Activated CD4-positive, CD25-positive, alpha-beta regulatory T cell treated with anti-CD3 and anti-CD28 coated beads, Interleukin-2, amount 50 U/mL, for 16 hours (primary cell): ENCODE measurements at places on chromosomes 11 and 22.

DNA sequence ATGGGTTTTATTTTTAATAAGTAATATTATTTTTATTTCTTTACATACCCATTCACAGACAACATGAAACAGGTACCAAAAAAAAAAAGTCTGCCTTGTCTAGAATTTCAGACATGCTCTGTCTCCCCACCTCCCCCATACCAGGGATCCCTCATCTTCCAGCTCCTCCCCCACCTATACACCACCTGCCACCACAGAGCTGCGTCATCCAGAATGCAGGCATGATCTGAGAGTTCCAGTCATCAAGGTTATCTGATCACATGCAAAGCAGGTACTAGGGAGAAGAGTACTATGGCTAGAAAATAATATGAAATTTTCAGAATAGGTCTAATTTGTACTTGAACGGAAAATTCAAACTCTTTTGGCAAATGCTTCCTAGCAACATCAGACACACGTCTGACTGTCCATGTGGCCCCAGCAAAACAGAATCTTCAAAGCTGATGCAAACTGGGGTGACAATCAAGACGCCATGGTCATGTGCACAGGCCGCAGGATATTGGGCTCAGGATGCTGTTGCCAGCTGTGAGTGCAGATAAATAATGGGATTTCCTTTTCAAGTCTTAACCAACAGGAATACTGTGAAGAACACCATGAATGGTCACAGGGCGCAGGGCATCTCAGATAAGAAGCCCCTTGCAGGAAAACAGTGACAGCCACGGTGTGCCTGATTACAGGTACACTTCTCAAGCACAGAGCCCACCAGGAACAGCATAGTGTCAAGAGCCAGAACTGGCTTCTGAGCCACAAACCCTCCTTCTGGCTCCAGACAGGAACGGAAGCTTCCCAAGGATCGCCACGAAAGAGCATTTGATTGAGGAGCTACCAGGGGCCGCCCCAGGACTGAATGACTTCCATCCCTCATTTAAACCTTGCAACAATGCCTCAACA lies 169.5 kb downstream of the EFCAB6 start:
- DNase-seq: no peak

- DNase-seq: no peak
Measured at GRCh38 chr11:124768914-124769313, 6.8 kb upstream of the ESAM start.

DNA sequence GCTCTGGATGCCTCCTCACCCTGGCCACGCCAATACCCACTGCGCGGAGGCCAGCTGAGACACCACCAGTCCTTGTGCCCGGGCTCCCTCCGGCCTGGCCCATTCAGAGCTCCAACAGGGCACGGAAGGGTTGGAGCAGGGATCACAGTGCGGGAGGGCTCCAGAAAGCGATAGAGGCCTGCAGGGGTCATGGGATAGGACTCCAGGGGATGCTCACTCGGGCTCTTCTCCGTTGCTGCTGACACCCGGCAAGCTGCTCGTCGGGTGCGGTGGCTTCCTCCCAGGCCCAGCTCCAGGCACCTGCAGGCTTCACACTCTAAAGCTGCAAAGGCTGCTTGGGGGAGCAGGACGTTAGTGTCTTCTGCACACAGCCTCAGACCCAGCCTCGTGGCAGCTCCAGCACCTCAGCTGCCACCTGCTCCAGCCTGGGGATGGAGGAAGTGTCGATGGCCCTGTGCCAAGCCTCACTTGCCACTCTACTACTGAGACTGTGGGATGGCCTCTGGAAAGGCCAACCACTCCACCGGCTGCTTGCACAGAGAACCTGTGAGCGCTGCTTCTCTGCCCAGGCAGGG lies 10.6 kb downstream of the WNT7B start:
- no peak for DNase-seq

DNA sequence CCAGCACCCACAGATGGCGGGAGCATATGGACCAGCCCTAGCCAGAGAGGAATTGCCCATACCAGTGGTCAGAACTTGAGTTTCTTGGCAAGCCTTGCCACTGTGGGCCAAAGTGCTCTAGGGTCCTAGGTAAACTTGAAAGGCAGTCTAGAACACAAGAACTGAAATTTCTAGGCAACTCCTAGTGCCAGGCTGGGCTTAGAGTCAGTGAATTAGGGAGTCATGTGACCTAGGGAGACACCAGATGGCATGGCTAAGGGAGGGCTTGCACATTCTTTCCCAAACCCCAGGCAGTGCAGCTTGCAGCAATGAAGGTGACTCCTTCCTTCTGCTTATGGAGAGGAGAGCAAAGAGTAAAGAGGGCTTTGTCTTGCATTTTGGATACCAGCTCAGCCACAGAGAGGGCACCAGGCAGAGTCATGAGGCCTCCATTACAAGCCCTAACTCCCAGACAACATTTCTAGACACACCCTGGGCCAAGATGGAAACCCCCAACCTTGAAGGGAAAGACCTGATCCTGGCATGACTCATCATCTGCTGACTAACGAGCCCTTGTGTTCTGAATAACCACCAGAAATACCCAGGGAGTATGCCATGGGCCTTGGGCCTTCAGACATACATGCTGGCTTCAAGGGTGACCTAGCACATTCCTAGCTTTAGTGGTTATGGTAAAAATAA lies 19.2 kb upstream of the OR56A3 start:
- DNase-seq: no peak

DNA sequence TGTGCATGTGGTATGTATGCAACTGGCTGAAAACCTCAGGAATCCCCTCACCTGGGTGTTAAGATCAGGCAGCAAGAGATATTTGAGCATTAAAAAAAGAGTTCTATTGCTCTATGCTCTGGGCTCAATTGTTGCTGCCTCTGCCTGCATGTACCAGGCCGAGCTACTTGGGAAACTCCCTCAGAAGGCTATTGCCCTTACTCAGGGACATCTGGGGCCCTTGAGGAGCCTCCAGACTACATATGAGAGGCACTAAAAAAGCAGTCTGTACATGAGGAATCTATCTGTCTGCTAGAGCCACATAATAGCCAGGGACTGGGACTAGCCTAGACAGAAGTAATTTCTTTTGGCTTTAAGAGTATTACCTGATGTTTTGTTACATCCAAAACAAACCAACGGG lies 120.1 kb downstream of the SWAP70 start:
- DNase-seq: no peak

DNA sequence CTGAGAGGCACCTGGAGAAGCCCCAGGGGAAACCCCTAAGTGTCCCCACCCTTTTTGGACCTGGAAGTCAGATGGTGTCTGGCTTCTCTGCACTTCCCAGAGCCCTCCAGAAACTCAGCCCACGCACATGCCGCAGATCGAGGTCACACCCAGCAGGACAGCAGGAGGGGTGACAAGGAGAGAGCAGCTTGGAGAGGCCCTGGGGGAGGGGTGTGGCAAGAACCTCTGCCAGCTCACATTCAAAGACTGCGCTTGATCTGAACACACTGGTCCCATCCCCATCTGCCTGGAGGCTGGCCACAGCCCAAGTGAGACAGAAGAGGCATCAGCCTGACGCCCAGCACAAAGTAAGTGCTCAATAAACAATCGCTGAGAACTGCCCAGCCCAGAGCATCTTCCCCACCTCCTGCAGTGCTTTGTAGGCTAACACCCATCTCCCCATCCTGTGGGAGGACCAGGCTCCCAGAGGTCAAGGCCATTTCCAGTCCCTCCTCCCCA lies 21.4 kb downstream of the TMPRSS6 start:
- no peak for DNase-seq

DNA sequence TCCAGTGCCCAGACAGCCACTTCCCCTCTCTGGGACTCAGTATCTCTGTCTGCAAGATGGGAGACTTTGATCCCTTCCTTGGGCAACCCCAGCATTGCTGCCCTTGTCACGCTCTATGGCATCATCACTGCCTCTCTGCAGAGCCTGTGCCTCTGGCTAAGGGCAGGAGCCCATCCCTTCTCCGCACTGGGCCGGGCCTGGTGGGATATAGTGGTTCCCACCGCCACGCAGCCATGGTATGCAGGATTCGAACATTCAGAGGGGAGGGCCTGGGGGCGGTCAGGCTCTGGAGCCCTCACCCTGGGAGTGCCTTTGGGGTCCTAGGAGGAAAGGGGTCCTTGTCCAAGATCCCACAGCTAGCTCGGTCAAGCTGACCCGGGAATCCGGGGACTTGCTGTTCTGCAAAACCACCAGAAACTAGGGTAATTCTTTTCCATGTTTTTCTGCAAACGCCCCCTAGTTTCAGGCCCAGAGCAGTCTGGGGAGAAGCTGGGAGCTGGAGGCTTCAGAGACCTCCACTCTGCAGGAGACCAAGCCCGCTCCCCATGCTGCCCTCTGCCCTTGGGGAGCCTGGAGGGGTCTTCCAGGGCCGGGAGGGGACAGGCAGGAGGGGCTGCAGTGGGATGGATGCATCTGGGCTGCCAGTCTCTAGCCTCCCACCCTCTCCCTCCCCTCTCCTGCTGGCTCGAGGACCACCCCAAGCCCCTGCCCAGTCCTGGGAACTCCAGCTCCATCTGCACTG lies 24.4 kb upstream of the CBX7 start:
- DNase-seq: no peak

DNA sequence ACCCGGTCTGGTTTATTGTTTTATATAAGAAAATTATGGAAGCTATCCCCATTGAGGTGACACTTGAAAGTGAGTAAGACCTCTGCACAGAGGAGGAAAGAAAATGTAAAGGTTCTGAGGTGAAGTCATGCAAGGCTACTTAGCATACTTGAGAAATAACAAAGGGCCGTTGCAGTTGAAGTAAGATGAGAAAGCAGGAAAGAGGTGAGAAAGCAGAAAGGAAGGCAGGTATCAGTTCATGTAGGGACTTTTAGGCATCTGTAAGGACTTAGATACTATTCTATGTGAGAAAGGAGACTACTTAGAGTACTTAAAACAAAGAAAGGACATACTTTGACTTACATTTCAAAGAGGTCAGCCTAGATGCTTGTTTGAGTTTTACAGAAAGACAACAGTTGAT lies 84.7 kb downstream of the CASP12 start:
- no peak for DNase-seq

GRCh38 chr22:19590696-19591095 lies 66.5 kb upstream of the CLDN5 start:
- DNase-seq: no peak

DNA sequence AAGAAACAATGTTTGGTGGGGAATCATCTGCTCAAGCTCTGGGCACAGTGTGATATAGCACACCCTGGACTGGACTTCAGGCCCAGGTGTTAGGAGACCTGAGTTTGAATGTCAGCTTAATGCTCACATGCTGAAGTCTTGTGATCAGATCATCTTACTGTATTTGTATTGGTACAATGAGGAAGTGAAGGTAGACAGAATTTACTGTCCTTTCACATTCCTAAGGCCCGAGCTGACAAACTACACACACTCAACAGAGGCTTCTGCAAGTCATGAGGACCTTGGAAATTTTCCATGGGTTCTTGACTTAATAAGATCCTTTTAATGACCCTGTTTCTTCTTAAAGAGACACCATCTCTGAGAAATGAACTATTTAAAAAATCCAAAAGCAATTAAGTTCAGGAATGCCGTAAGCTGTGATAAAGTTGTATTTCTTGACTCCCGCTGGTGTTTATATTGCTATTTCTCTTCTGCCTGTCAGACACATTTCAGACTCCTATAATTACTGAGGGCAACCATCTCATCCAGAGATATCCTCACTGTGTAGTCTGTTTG lies 802.0 kb downstream of the DLG2 start:
- no peak for DNase-seq

DNA sequence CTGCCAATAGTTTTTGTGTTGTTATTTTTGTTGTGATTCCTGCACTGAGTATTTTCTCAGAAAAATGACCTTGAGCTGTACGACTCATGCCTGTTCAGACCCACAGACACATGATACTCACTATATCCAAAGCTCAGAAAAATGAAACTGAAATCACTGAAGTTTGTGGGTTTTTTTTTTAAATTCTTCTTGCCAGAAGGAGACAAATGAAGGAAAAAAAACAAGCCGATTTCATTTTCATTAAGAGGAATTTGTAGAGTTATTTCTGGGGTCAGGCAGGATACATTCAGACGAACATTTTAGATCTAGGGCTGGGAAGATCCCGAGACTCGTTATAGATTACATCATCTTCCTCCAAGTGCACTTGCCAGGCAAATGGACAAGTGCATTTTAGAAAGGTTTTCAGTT lies 60.4 kb downstream of the BMAL1 start:
- no peak for DNase-seq

DNA sequence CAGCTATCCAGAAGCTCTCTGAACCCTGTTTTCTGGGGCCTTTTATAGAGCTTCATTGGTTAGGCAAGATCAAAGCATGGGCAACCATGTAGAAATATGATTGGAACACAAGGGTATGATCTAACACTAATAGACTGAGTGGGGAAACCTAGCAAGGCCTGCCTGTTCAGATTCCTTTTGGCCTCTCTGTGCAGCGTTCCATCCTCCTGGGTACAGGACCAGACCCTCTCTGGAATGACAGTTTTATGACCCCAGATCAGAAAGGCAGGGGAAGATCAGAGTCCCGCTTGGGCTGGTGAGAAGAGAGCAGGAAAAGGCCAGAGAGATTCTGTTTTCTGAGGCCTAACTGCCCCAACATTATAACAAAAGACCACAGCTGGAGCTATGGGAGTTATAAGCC lies 36.7 kb upstream of the VWA5A start:
- DNase-seq: no peak

GRCh38 chr11:80970037-80970436 lies 1529.2 kb upstream of the TENM4 start:
- no peak for DNase-seq

GRCh38 chr11:107044503-107044902 lies 26.2 kb upstream of the GUCY1A2 start:
- DNase-seq: no peak

- DNase-seq: no peak
Measured at GRCh38 chr11:68827733-68828132, 14.0 kb downstream of the CPT1A start.

DNA sequence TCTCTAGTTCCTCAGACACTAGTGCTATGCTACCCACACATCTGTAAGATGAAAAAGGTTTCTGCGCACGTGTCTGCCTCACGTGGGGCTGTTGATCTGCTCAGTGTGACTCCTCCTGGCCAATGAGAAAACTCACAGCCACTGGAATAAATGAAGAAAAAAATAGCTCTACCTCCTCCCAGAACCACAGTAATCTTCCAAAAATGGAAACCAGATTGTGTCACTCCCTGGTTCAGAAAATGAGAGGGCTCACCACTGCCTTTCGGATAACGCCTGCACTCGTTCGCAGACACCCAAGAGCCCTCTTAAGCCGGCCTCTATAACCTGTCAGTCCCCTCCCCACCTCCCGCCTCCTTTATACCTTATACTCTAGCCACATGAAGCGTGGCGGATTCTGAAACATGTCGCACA lies 5.1 kb downstream of the APBB1 start:
- peak; percentile 40 for DNase-seq
